ENCODE measurements at places on chromosomes 12 and 14. TPM values are rescaled to one million over a fixed set of nuclear protein-coding genes. Genes with fewer than 3 reads are reported as not detected.

Gene NINJ2
- total RNA-seq: 5.2 TPM

Gene SDR39U1
- 72.0 TPM for total RNA-seq

Gene PLD4
- total RNA-seq: 0.13 TPM

Gene A2ML1
- total RNA-seq: 0.44 TPM

Gene INSM2
- total RNA-seq: not detected

Gene MUCL1
- total RNA-seq: not detected

Gene SPTLC2
- total RNA-seq: 16.1 TPM

Gene KERA
- total RNA-seq: not detected

DNA sequence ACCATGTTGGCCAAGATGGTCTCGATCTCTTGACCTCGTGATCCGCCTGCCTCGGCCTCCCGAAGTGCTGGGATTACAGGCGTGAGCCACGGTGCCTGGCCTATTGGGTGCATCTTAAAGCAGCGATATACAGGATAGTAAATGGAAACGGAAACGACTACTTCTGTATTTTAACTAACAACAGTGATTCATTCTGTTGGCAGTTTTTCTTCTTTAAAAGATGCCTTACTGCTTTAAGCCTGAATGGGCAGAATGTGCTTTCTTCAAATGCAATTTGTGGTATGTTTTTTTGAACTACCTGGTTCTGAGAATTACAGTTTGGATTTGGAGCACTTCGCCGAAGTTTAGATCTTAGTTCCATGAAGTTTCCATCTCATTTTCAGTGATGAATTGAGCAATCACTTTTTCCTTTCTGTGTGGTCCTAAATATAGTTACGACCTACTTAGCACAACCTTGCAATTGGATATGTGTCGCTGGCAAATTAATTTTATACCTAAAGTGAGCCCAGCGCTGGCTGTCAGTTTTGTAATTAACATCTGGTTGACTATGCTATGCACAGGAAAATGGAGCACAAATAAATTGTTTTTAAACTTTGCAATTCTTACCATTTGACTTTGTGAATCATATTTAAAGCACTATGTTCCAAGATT, 53.6 kb upstream of the EIF5 start:
- no peak for DNase-seq

DNA sequence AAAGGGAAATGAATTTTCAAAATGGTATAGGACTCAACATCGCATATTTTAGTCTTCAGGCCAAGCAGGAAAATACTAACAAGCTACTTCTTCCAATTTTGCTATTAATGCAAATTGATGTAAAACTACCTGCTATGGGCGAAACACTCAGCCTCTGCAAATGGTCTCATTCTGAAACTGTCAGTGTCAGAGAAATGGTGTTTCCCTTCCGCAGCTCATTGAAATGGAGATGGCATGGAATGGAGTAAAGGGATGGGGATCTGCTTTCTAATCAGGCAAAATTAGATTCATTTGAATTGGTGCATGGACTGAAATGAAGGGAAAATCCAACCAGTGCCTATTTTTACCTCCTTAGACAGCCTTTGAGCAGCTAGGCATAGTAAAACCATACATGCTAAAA, 80.4 kb upstream of the EEA1 start:
- DNase-seq: no peak

- DNase-seq: no peak
These were observed 209.6 kb upstream of the KRR1 start for GRCh38 chr12:75720812-75721641.

- no peak for DNase-seq
These were observed 1.6 kb downstream of the MARK3 start for GRCh38 chr14:103386713-103387329.

- DNase-seq: no peak
These were observed 19.4 kb upstream of the LRRC9 start for GRCh38 chr14:59900556-59900955.

DNA sequence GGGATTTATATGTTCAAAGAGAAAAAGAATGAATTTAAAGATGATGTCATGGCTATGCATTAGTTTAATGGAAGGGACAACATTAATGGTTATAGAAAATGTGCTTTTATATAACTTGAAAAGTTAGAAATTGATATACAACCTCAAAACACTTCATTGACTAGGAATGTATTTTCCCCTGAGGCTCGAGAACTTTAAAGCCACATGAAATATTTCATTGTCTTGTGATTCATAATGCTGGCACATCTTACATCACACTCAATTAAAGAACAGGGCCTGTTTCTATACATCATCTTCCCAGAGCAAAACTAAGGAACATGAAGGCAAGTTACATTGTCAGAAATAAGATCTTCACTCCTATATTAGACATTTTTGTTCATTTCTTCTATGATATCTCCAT, 35.2 kb upstream of the PAWR start:
- no peak for DNase-seq

- DNase-seq: no peak
These were observed 239.2 kb downstream of the CACNA1C start for GRCh38 chr12:2291947-2292346.

DNA sequence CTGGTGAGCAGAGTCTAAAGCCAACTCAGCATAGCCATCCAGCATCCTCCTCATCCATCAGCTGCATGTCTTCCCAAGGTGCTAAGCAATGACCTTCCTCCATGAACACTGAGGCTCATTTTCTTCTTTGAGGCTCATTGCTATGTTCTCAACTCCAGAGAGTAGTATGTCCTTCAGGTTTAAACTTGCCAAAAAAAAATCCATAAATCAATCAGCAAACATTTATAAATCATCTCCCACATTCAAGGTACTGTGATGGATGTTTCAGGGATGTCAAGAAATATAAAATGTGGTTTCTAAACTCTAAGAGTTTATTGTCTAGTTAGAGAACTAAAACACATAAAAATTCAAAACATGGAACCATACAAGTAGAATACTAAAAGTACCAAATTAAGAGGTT, 29.8 kb upstream of the MDM1 start:
- DNase-seq: no peak

GRCh38 chr14:25484235-25484634, 434.3 kb upstream of the STXBP6 start:
- DNase-seq: no peak

DNA sequence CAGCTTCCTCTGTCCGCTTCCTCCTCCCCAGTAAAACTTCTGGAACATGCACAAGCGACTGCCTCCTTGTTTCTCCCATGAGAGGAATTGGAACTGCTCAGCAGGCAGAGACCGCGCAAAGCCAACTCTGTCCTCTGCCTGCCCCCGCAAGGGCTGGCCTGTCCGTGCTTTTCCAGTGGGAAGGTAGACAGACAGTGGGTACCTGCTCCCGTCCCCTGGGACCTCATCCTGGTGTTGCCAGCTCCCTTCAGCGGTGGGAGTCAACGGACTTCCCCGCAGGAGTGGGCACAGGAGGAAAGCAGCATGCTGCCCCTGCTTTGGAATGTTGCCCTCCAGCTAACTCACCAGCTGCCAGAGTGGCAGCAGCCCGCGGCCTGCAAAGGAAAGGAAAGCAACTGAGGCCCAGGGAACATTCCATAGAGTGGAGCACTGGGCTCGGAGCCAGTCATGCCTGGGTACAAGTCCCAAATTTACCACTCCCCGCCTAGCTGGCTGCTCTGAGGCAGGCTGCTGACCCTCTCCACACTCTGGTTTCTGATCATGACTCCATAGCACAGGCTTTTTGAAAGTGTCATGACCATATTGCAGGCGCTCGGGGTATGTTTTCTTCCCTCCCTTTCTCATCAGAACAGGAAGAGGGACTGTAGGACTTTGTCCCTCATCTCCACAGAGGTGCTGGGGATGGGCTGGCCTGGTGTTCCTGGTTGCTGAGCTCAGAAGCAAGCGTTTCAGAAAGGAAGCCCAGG, 89.2 kb upstream of the CLMN start:
- DNase-seq: no peak

- DNase-seq: no peak
These were observed 433.6 kb downstream of the ZFP36L1 start for GRCh38 chr14:68359022-68359836.

GRCh38 chr14:51962711-51963110, 26.6 kb upstream of the RTRAF start:
- no peak for DNase-seq

DNA sequence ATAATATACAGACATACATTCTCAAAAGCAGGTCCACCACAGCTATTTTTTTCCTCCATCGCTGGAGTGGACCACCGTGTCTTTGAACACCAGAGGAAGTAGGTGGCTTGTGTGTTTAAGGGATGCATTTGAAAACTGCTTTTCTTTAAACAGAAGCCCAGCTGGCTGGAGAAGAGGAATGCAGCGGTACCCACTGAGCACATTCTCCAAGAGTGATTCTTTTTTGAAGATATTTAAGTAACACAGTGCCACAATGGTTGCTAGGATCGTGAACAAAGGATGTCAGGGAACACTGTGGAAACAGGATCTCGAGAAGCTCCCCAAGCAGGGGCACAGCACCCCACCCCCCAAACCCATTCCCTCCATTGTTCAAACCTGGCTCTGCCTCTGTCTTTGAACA, 286.6 kb upstream of the PWP1 start:
- no peak for DNase-seq

- DNase-seq: no peak
These were observed 151.5 kb downstream of the TTC8 start for GRCh38 chr14:88975926-88976325.

- no peak for DNase-seq
These were observed 76.4 kb downstream of the IFNG-AS1 start for GRCh38 chr12:68065687-68066086.

DNA sequence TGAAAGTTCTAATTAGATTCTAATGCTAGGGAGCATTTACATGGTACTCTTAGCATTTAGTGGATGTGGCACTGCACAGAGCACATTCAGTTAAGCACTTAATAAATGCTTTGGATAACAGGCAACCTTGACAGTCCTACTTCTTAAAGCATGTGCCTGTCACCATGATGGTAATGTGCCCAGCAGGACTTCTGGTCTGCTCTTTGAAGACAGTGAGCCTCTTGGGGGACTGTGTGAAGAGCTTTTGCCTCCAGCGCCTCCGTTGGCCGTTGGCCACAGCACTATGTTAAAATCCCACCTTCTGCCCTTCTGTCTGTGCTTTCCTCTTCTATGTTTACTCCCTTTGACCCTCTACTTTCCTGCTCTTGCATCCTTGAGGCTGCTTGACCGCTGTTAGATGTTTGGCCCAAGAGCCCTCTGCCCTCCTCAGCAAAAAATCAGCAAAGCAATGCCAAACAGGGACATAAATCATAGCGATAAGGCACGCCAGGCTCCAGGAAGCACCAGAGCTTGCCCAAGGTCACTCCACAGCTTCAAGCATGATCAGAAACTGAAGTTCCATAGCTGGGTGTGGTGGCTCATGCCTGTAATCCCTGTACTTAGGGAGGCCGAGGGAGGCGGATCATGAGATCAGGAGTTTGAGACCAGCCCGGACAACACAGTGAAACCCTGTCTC, 8.3 kb downstream of the CDKL1 start:
- no peak for DNase-seq

DNA sequence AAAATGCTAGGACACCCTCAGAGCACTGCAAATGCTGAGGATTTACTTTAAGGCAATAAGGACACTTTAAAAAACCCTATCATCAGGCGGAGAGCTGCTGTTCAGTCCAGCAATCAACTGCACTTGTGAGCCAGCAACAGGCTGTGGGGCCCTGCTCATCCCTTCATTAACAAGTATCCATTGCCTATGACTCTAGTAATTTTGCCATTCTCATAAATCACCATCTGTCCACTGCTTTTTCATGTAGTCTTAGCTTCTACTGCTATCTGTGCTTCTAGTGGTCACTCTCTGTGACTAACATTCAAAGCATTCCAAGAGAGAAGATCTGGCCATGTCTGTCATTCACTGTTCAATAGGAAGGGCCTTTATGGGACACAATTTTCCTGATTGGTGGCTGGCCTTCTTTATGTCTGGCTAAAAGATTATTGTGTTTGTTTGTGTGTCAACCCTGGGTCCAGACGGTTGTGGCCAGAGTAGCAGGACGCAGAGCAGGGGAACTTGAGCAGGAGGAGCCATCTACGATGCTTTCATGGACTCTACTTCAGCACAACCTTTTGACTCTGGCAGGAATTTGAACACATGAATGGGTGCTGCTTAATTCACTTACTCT, 3.6 kb upstream of the KRAS start:
- no peak for DNase-seq

- no peak for DNase-seq
These were observed 108.8 kb downstream of the MYF5 start for GRCh38 chr12:80825506-80825905.

DNA sequence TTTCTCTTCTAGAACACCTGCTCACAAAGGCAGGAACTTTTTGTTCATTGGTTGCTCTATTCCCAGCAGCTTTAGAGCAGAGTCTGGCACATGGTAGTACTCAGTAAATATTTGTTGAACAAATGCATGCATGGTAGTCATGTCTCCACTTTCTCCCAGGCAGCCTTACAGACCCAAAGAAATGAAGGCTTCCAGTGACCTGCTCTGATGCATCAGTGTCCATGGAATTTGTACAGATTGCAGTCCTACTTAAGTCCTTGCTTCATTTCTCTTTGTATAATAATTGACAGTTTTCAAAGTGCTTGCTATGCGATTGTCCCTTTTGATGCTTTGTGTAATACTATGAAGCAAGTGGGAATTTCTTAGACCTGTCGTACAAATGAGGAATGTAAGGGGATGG, 119.6 kb downstream of the DERA start:
- DNase-seq: no peak

- no peak for DNase-seq
These were observed 38.1 kb downstream of the GCH1 start for GRCh38 chr14:54864526-54864925.
